Stimulated activated CD8-positive, alpha-beta memory T cell treated with anti-CD3 and anti-CD28 coated beads, Interleukin-2, amount 100 ng/mL, for 48 hours (primary cell): ENCODE measurements at places on chromosomes 6 and 20.
A peak's percentile ranks its signal among the peaks of the same experiment; 100 is the strongest.

GRCh38 chr6:120137492-120137891, 787.9 kb upstream of the MAN1A1 start:
- no peak for DNase-seq

- DNase-seq: peak; percentile 54
Measured at GRCh38 chr6:3751730-3752530, 417 bp upstream of the PXDC1 start.

GRCh38 chr6:14464055-14464454, 346.5 kb downstream of the CD83 start:
- no peak for DNase-seq

DNA sequence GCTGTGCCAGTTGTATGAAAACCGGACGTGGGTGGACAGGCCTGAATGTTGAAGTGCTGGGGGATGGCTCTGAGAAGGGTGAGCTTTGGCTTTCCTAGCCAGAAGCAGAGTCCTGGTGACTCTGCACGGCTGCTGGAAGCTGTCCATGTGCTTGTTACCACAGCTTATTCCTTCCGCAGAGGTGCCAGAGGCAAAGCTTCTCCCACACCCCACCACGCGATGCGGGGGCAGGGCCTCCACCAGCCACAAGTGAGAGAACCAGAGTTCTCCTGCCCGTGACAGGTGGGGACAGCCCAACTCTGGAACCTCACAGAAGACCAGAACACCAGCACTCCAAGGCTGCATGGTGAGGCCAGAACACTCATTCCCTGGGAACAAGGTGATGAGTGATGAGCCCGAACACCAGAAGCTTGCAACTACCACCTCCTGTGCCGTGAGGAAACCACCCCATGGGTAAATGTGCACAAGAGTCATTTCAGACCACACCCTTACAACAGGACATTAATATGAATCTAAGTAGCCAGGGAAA, 36.7 kb downstream of the JAG1 start:
- no peak for DNase-seq

DNA sequence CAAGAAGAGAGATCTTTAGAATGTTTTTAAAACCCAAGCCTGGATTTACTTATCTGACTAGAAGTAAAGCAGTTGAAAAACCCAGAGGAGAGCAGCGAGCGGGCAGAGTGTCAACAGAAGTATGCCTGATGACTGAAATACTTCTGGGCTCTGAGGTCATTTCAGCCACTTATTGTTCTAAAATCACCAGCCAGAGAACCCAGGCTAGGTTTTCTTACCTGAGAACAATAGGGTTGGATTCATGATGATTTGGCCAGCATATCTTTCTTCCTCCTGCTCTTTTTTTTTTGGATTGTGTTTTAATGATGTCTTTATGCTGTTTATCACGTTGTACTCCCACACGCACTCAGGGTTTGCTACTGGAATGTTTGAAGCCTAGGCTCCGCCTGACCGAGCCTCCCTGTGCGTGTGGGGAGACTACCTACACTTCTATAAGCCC, 63.0 kb upstream of the KIF25 start:
- no peak for DNase-seq

- no peak for DNase-seq
Measured at GRCh38 chr20:5914859-5915258, 35.5 kb downstream of the TRMT6 start.

DNA sequence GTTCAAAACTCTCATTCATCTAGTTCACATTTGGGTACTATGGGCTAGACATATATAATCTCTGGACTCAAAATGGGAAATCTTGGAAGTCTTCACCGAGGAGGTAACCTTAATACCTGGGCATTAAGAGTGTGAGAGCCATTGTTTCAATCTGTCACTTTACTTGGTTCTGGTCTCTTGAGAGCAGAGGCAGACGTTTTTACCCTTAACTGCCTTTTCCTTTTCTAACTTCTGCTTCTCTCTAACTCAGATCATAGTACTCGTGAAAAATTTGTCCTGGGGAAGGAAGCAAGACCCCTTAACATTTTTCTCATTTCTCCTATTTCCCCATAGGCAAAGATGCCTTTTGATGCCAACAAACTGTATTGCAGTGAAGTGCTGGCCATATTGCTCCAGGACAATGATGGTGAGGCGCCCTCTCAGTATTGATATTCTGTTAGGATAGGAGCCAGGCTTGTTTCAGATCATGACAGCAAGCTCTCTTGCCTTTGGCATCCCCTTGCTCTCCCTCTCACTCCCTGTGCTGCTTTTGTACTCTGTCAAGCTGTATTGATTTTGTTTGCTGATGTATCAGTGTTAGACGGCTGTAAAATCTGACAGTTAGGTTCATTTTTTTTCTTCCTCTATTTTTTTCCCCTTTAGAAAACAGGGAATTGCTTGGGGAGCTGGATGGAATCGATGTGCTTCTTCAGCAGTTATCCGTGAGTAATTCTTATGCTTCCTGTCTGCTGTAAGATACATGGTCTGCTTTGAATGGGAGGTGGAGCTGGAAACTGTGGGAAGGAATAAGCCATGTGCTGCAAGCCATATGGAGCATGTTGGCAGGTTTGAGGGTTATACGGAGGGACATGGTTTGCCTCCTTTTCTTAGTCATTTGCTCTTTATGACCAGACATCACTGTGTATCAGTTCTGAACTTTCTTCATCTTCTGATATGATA, 83.5 kb downstream of the CTNNBL1 start:
- DNase-seq: no peak

DNA sequence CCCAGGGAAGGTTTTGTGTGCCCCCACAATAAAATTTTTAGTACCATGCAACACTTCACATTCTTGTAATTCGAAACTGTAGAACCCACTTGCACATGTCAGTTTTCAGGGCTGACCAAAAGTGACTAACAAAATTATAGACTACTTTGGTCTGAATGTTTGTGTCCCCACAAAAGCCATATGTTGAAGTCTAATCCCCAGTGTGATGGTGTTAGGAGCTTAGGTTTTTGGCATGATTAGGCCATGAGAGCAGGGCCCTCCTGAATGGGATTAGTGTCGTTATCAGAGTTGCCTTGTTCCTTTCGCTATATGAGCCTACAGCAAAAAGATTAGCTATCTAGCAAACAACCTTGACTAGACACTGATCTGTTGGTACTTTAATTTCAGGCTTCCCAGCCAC, 49.0 kb upstream of the TENT5A start:
- DNase-seq: no peak

- no peak for DNase-seq
Measured at GRCh38 chr6:159532155-159532554, 160.9 kb downstream of the SOD2 start.

- no peak for DNase-seq
Measured at GRCh38 chr6:28490205-28490890, 25.2 kb downstream of the GPX6 start.

GRCh38 chr20:16902662-16903061, 154.5 kb downstream of the OTOR start:
- no peak for DNase-seq

DNA sequence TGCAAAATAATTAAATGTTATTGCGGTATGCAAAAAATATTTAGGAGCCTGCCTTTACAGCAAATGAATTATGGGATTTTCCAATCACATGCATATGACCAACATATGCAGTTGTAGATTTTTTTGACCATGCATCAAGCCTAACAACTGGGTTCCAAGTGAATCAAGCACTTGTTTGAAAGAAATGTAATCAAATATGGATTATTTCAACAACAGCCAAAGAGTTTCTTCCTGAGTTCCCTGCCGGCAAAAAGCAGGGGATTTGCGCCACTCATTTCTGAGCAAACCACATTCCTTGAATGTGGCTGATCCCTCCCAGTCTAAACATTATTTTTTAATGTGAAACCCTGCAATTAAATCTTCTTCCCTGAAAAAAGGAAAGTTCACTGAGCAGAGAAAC, 100.1 kb upstream of the ADTRP start:
- no peak for DNase-seq

- DNase-seq: no peak
Measured at GRCh38 chr6:160344271-160344670, 3.9 kb upstream of the SLC22A3 start.

DNA sequence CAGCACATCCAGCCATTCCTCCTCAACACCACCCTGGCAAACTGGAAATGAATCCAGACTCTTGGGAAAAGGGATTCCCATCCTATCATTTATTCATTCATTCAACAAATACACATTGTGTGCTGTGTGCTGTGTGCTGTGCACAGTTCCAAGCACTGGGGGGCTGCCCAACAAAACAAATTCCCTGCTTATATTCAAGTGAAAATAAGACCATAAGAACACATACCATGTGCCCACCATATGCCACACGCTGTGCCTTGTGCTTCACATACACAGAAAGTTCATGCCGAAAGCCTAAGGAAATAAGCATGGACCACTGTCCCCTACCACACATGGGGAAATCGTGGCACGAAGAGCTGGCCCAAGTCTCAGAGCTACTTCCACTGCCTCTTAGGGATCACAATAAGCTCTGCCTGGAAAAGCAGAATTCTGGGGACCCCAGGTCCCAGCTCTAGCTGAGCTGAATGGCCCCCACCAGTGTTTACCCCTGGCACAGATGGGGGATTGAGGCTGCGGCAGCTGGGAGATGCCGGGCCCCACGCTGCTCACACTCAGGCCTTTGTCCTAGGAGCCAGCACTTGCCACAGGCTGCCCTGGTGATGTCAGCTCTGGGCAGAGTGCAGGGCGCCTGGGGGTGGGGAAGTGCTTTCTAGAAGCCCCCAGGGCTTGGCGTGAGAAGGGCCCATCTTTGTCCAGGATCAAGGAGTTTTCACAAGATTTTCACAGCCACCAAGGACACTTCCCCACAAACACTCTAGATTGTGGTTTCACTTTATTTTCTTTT, 99.6 kb downstream of the PREX1 start:
- no peak for DNase-seq

- no peak for DNase-seq
Measured at GRCh38 chr6:134034961-134035822, 17.2 kb downstream of the SLC2A12 start.
